ENCODE measurements at places on chromosomes 16 and 17.

DNA sequence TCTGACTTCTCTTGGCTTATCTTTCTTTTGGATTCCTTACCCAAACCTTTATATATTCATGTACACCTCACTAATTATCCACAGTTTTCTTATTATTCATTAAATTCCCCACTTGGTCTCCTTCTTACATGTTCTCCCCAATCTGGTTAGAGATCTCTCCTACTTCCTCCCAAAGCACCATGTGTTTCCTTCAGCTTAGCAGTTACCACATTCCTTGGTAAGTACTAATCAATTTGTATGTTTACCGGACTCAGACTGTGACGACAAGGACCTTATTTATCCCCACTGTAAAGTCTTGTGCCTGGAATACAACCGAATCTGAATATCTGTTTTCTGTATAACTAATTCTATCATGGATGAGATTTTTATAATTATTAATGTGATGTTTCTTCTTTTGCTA lies 389.5 kb downstream of the KCNJ2 start:
- DNase-seq = no peak

DNA sequence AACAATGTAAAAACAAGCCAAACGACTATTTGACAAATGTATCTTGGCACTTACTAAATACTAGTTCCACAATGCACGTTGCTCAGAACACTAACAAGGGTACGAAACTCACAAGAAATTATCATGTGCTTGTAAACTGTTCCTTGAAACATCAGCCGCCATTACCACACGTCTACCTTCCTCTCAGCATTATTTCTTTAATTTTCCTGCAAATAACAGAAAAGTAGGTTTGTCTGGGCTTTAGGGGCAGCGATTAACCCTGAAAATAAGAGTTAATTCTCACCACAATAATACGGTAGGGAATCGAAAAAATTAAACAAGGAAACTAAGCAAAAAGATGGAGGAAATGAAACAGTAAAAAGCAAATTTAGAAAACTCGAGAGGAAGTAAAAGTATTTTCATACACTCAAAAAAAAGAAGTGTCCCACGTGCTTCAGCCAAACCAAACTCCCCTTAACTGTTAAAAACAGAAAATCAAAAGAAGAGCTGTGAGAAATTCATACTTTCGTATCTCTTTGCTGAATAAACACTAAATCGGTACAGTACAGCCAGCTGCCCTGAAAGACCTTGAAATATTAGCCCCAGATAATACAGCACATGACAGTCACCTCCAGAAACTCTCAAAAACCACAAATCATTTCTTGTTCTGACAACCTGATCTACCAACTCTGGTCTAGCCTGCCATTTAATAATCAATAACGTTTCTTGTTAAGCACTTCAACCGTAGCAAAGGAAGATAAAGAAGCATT lies 1.2 kb downstream of the ARHGAP17 start:
- DNase-seq = no peak

GRCh38 chr17:66649818-66650543 lies 184.9 kb upstream of the CACNG5 start:
- no peak for DNase-seq

DNA sequence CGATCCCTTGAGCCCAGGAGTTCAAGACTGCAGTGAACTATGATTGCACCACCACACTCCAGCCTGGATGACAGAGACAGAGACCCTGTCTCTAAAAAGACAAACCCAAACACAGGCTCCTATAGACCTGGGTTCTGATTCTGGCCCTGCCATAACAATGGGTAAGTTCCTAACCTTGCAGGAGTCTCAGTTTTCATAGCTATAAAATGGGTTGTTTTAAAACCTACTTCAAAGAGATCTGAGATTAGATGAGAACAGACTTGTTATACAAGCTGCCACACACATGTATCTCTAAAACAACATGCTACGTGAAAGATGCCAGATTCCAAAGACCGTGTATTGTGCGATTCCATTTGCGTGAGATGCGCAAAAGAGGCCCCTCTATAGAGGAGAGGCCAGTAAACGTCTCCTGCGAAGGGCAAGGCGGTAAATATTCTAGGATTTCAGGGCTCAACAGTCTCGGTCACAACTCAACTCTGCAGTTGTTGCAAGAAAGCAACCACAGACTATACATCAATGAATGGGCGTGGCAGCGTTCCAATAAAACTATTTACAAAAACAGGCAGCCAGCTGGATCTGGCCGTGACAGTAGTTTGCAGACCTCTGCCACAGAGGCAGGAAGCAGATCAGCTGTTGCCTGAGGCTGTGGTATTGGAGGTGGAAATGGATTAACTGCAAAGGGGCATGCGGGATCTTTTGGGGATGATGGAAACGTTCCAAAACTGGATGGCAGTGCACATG lies 5.9 kb downstream of the CORO7 start:
- DNase-seq = no peak

DNA sequence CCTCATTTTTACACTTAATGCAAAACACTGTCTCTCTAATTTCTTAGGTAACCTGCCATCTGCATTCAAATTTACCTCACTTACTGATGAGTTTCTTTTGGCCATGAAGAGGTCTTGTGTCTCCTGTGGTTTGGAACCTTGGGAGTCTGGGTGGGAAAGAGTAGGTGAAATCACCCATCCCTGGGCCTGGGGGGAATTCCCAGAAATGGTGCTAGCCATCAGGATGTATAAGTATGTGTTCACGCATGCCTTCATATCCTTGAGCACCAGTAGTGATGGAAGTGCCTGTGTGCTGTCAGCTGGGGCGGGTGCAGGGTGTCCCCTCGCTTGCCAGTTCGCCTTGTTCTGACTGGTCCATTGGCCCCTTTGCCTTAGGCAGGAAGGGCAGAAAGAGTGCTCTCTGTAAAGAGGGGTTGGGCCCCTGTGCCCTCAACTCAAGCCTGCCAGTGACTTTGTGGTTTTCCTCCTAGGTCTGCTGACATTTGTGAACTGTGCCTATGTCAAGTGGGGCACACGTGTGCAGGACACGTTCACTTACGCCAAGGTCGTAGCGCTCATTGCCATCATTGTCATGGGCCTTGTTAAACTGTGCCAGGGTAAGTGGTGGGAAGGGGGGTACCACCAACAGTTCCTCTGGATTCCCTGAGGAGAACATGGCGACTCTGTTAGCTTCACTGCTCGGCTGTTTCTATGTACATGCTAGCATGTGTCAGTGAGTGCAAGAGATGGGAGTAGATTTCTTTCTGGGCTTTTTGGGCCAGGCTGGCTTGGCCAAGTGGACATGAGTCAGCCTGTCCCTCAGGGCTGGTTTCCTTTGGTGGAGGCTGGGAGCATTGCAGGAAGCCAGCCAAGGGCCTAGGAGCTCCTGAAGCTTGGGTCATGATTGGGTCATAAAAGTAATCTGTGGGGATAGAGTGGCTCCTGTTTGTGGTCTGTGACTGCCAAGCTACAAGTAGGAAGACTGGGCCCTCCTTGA lies 23.2 kb downstream of the SLC7A6OS start:
- DNase-seq = no peak

DNA sequence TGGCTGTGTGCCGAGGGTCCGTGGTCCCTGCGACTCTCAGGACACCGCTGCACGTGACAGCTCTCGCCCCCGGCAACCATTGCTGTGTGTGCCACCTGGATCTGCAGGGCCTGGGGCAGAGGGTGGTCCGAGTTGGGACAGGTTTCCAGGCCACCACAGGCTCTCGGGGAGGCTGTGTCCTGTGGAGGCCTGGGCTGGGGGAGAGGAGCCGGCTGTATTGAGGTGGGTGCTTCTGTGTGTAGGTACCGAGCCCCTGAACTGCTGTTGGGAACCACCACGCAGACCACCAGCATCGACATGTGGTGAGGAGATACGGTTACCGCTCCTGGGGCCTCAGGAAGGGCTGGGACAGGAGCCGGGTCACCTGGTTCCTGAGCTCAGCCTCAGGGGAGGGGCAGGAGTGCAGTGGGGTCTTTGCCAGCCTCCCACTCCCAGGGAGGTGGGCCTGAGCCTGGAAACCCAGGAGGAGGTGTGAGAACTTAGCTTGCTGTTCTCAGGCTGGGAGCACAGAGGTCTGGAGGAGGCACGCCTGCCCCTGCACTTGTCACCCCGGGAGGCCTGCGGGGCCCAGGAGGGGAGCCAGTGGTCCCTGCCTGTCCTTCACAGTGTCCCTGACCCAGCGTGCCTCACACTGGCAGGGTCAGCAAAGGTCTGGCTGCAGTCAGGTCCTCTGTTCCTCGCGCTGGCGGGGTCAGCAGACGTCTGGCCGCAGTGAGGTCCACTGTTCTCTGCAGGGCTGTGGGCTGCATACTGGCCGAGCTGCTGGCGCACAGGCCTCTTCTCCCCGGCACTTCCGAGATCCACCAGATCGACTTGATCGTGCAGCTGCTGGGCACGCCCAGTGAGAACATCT lies 7.3 kb downstream of the SPATA2L start:
- DNase-seq = no peak

DNA sequence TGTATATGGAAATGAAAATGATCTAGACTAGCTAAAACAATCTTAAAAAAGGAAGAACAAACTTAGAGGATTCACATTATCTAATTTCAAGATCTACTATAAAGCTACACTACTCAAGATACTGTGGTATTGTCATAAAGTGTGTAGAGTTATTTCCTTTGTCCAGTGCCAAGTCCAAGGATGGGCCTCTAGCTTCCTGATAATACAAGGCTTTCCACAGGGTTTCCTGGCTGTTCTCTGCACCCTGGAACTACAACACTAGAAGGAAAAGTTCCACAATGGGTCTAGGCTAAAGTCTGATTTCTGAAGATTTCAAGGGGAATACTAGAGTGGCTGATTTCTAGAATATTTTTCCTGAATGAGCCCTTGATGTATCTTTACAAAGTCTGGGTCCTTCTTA lies 34.2 kb downstream of the TBC1D3B start:
- DNase-seq = no peak

GRCh38 chr17:80758481-80759376 lies 214.1 kb downstream of the RPTOR start:
- DNase-seq = no peak
